Smooth muscle cell of bladder (primary cell): ENCODE measurements at places on chromosomes 6 and 20. TPM values are rescaled to one million over a fixed set of nuclear protein-coding genes. Genes with fewer than 3 reads are reported as not detected.

The SAMD10 gene
- 0.28 and 0.43 TPM in 2 replicates for total RNA-seq

The PTPRK gene
- total RNA-seq: 59.3 and 85.9 TPM in 2 replicates

The RAB44 gene
- total RNA-seq: under 0.01 TPM in 2 replicates

The REM1 gene
- total RNA-seq: 0.09 TPM in 1 of 2 replicates, not detected in the other

The C20orf202 gene
- not detected in 2 replicates for total RNA-seq

The OPRL1 gene
- 1.6 and 1.9 TPM in 2 replicates for total RNA-seq

The DEFB123 gene
- total RNA-seq: not detected in 2 replicates

The VPS16 gene
- total RNA-seq: 72.2 and 72.7 TPM in 2 replicates

The SMOC2 gene
- total RNA-seq: under 0.01 TPM in 1 of 2 replicates, not detected in the other
